ENCODE measurements at places on chromosomes 1 and 21.

DNA sequence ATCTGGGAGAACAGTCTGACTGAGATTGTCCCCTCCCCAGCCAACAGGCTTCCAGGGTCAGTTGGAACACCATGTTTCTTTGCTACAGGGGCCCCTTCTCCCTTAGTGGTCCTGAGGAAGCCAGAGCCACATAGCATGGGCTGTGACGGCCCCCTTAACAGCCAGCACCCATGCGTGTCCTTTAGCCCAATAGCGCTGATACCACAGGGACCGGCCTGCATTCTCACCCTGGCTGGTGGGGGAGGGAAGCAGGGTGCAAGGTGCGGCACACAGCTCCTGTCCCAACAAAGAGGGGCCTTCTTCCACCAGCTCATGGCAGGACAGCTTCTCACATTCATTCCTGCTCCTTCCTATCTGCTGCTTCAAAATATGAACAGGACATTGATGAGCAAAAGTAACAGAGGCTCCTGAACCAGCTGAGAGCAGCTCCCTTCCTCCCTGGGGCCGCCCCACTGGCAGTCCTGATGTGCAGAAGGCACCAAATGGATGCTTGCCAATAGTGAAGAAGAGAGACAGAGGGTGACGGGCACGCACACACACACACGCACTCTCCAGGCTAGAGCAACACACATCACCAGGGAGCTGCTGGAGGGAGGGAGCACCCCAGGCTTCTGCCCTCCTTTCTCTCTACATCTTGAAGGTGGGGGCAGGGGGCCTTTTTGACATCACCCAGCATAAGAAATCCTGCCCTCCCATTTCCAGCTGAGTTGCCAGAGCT lies 99.4 kb downstream of the CRYAA start:
- DNase-seq, result no peak

DNA sequence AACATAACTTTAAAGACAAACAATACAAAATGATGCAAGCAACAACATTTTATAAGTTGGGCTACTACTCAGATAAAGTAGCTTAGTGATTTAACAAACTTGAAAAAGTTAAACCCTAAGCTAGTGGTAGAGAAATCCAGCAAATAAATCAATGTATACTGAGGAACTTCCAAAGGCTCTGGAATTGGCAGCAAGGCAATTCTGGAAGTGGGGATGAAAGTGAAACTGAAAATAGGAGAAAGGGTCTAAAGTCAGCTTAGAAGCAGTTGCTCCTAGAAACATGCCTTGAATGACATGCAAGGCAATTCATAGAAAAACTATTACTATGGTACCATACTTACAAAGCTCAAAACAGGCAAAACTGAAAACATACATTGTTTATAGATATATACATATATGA lies 90.0 kb upstream of the CAMK1G start:
- no peak for DNase-seq

DNA sequence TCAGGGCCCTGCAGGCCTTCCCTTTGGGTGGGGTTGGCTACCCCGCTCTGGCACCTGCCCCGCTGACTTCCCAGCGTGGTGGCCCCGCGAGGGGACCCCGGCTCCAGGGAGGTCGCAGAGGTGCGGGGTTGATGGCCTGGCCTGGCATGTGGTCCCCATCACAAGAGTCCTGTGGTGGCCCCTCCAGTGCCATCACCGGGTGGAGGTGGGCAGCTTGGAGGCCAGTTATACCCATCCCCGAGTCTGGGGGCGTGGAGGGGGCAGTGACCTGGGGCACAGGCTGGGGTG lies 26.8 kb downstream of the PRMT2 start:
- DNase-seq, result no peak

DNA sequence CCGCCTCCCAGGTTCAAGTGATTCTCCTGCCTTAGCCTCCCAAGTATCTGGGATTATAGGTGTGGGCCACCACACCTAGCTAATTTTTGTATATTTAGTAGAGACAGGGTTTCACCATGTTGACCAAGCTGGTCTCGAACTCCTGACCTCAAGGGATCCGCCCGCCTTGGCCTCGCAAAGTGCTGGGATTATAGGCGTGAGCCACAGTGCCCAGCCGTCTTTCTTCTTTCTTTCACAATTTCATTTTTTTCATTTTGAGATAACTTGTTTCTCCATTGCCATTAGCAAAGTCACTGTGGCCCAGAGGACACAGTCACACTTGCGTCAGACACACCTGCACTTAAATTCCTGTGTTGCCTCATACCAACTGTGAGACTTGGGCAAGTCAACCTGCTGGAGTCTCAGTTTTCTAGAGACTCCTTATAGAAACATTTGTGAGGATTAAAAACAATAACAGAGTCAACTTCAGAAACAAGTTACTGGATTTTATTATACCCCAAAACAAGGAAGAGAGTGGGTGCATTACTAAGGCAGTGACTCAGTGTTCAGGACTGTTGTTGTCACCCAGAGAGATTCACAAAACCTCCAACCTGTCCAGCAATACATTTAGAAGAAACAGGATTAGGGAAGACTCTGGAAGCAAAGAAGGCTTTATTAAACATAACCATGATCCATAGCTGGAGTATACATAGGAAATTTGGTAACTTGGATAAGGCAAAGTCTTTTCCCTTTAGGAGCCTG lies 2.6 kb downstream of the TEDDM1 start:
- DNase-seq, result no peak

- no peak for DNase-seq
These were observed 949.7 kb downstream of the AMY1C start for GRCh38 chr1:104699433-104699832.

DNA sequence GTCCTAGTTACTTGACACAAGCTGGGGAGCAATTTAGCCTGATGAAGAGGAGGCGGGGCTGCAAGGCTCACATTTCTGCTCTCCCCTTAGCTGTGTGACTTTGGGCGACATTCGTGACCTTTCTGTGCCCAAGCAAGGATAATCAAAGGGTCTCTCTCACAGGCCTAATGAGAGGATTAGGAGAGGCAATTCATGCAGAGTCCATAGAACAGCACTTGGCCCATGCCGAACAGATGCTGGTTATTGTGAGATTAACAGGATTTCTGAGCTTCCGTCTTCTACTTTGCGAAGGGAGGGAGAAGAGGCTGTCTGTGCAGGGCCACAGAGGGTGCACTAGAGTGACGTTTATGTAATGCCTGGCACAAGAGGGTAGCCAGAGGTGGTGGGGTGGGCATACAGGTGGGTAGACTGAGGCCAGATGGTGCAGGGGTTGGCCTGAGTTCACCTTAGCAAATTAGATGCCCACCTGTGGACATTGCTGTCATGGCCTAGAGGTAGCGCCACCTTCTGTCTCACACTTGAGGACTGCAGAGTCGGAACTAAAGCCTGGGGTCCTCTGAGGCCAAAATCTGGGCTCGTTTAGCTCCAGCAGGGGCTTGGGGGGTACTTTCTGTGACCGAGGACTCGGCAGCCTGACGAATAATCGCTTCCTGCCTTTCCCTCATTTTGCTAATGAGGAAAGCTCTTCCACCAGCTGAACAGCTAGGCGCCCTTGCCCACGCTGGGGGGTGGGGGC lies 18.6 kb downstream of the ACTL8 start:
- no peak for DNase-seq

GRCh38 chr1:172177849-172178248 lies 242.6 kb upstream of the C1orf105 start:
- no peak for DNase-seq

GRCh38 chr1:21590934-21591333 lies 78.2 kb downstream of the RAP1GAP start:
- DNase-seq, result no peak

- DNase-seq, result peak; percentile 54
These were observed 7.7 kb downstream of the ENSA start for GRCh38 chr1:150621497-150622302.

GRCh38 chr21:26070822-26071425 lies 99.6 kb downstream of the APP start:
- DNase-seq, result no peak

DNA sequence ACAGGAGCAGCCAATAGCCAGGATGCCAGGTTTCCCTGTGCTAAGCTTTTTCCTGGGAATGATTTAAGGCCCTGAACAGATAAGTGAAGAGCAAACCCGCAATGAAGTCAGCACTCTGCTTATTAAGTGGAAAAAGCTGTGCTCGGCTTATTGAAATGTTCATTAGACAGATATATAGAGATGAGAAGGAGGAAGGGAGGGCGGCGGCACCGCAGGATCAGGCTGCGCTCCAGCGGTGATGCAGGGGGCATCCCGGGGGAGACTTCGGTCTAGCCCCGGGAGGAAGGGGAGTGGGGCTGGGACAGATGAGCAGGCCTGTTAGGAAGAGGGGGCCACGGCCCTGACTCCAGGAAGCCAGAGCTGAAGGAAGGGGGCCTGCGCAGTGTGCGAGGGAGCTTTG lies 115.0 kb downstream of the TMEM53 start:
- no peak for DNase-seq

DNA sequence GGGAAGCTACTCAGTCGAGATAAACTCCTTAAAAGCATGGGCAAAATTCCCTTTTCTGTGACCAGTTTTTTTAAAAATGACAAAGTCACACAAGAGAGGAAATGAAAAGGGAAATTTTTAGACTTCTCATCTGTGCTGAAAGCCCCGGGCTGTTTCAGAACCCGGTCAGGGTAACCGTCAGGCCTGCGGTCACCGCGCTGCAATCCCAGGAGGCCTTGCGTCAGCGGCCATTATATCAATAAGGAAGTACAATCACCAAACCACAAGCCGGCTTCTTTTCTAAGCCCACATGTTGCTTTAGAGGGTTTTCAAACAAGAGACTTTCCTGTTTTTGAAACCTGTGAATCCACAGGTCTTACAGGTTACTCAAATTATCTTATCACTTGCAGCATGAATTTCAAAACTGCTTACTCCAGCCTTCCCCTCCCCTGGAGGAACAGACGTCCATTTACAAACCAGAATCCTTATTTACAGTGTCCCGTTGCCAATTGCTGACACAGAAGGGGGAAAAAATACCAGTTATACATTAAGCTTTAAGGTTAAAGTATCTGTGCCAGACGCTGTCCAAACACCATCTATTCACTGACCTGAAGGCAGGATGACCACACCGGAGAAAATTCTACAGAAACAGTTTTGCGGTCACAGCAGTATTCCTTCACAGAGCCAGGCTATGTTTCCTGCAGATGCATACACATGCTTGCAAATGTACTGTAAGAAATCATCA lies 165.3 kb downstream of the TOMM20 start:
- no peak for DNase-seq
